ENCODE measurements at places on chromosomes 16 and 17. TPM values are rescaled to one million over a fixed set of nuclear protein-coding genes. Genes with fewer than 3 reads are reported as not detected.
A peak's percentile ranks its signal among the peaks of the same experiment; 100 is the strongest.

Gene PMP22
- not detected for total RNA-seq

Gene HBQ1
- 1.0 TPM for total RNA-seq

Gene MILR1
- total RNA-seq: 3.3 TPM

Gene CD300C
- 6.9 TPM for total RNA-seq

Gene PAGR1
- 8.9 TPM for total RNA-seq

Gene ADAM11
- total RNA-seq: 0.18 TPM

GRCh38 chr17:78176548-78177025, 8.2 kb downstream of the SYNGR2 start:
- no peak overlapping the region for H3K27ac ChIP-seq
- peaks cover 62% of the 10 kb centered on the region for H3K4me1 ChIP-seq
- no peaks in the 10 kb centered on the region for H3K27me3 ChIP-seq
- peaks cover 5% of the 10 kb centered on the region for H3K36me3 ChIP-seq
- no peak overlapping the region for H3K4me3 ChIP-seq

GRCh38 chr17:81903415-81903831, 1.4 kb downstream of the NPB start:
- H3K27me3 ChIP-seq: peaks cover 8% of the 10 kb centered on the region
- no peak for DNase-seq
- H3K4me3 ChIP-seq: no peak overlapping the region
- H3K36me3 ChIP-seq: peaks cover 30% of the 10 kb centered on the region
- H3K27ac ChIP-seq: no peak overlapping the region

DNA sequence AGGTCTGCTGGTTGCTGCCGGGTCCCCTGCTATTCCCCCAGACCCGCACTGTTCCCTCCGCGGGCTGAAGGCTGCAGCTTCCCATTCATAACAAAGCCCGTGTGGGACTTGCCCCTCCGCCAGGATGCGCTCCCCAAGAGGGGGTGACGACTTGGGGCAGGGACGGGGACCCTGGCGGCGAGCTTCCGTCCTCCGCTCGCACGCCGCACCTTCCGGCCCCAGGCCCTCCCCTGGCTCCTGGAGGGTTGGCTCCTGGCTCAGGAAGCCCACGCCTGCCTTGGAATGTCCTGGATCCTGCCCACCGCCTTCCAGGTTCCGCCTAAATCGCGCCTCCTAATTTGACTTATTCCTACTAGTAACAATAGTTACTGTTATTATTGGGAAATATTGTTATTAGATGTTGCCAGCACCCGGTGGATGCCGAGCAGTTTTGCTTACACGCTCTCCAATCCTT, 1.1 kb upstream of the TFAP4 start:
- H3K36me3 ChIP-seq: no peaks in the 10 kb centered on the region
- H3K27me3 ChIP-seq: no peaks in the 10 kb centered on the region
- DNase-seq: peak; percentile 42
- H3K4me1 ChIP-seq: peaks cover 21% of the 10 kb centered on the region
- H3K4me3 ChIP-seq: peak overlapping the region; percentile 44
- peak overlapping the region; percentile 49 for H3K27ac ChIP-seq

DNA sequence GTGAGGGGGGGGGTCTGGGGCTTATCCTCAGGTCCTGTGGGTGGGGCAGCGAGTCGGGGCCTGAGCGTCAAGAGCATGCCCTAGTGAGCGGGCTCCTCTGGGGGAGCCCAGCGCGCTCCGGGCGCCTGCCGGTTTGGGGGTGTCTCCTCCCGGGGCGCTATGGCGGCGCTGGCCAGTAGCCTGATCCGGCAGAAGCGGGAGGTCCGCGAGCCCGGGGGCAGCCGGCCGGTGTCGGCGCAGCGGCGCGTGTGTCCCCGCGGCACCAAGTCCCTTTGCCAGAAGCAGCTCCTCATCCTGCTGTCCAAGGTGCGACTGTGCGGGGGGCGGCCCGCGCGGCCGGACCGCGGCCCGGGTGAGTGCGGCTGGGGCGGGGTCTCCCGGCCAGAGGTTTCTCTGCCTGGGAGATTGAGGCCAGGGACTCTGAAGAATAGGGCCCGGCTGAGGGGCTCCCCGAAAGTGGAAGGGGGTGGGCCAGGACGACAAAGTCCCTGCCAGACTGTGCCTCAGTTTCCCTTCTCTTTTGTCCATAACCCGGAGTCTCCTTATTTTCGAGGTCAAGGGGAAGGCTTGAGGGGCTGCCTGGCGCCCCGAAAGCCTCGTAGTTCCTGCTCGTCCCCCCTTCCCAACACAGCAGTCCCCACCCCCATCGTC, at the start of gene FGF11:
FGF11 (plus strand) TSS at position 51 of the 651 bp plus-strand sequence; CDS start at position 160, 109 bp downstream.
- H3K4me1 ChIP-seq: peaks cover 57% of the 10 kb centered on the region
- H3K4me3 ChIP-seq: no peak within 1 kb of the TSS
- H3K27me3 ChIP-seq: peaks cover 39% of the 10 kb centered on the region
- H3K36me3 ChIP-seq: no peaks in the 10 kb centered on the region

DNA sequence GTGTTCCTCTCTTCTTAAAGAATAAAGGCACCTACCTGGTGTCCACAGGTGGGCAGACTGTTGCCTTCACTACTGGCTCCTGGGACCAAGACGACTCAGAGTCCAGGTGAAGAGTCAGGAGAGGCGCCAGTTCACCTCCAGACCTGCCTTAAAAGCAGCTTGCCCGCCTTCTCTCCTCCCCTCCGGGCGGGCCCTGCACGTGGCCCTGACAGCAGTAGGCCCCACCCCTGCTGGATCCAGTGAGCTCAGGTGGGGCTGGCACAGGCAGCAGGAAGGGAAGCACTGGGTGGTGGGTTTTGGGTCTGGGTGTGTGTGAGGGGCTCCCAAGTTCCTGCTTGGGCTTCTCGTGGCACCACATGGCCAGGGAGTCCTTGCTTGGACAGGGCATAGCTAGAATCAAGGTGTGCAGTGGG, at the start of gene TNS4:
TNS4 (minus strand) TSS at position 125 of the 413 bp plus-strand sequence. CDS start 5,198 bp downstream, outside the sequence.
- no peaks in the 10 kb centered on the region for H3K4me1 ChIP-seq
- H3K27ac ChIP-seq: no peak within 1 kb of the TSS
- H3K4me3 ChIP-seq: no peak within 1 kb of the TSS
- DNase-seq: no peak
- H3K27me3 ChIP-seq: no peaks in the 10 kb centered on the region
- no peaks in the 10 kb centered on the region for H3K36me3 ChIP-seq

DNA sequence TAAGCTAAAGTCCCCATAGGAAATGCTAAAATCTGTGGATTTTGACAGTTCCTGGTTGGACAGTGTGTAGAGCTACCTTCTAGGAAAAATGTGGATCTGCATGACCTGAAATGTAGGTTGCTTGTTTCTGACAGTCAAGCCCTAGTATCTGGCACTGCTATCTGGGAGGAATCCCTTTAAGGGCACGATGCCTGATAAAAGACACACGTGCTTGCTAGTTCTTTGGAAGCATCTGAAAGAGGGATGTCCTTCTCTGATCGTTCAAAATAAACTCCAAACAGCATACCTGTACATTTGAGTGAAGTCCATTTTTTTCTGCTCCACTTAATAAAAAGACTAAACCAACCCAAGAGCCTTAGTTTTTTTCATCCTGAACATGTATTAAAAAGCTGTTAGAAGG, 101.3 kb downstream of the CDK5R1 start:
- H3K4me1 ChIP-seq: no peaks in the 10 kb centered on the region
- no peak for DNase-seq
- no peak overlapping the region for H3K4me3 ChIP-seq
- no peak overlapping the region for H3K27ac ChIP-seq

GRCh38 chr17:17151541-17151940, 54.6 kb downstream of the PLD6 start:
- no peak for DNase-seq
- peaks cover 25% of the 10 kb centered on the region for H3K4me1 ChIP-seq
- H3K27me3 ChIP-seq: no peaks in the 10 kb centered on the region
- H3K4me3 ChIP-seq: no peak overlapping the region
- H3K27ac ChIP-seq: no peak overlapping the region

DNA sequence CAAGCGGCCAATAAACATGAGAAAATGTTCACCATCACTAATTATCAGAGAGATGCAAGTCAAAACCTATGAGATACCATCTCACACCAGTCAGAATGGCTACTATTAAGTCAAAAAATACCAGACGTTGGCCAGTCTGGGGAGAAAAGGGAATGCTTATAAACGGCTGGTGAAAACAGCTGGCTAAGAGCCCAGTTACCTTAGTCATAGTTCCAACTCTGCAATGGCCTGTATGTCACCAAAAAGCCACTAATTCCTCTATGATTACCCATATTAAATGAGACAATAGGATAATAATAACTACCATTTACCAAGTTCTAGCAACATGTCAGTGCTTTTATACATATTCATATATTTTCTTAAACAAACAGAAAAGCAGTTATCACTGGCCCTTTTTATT, 42.9 kb upstream of the CDRT4 start:
- no peak for DNase-seq
- no peak overlapping the region for H3K27ac ChIP-seq
- no peaks in the 10 kb centered on the region for H3K27me3 ChIP-seq
- no peaks in the 10 kb centered on the region for H3K4me1 ChIP-seq
- peaks cover 4% of the 10 kb centered on the region for H3K36me3 ChIP-seq

- H3K27me3 ChIP-seq: no peaks in the 10 kb centered on the region
- no peak overlapping the region for H3K27ac ChIP-seq
- H3K4me1 ChIP-seq: no peaks in the 10 kb centered on the region
- no peaks in the 10 kb centered on the region for H3K36me3 ChIP-seq
- DNase-seq: no peak
Observed at GRCh38 chr16:51938861-51939260, 608.1 kb downstream of the TOX3 start.

- H3K27ac ChIP-seq: no peak overlapping the region
- no peaks in the 10 kb centered on the region for H3K36me3 ChIP-seq
- no peak overlapping the region for H3K4me3 ChIP-seq
- no peaks in the 10 kb centered on the region for H3K27me3 ChIP-seq
- no peak for DNase-seq
- H3K4me1 ChIP-seq: no peaks in the 10 kb centered on the region
Observed at GRCh38 chr17:61233991-61234750, 165.5 kb upstream of the TBX2 start.

- H3K27ac ChIP-seq: no peak overlapping the region
- H3K4me3 ChIP-seq: no peak overlapping the region
- no peaks in the 10 kb centered on the region for H3K36me3 ChIP-seq
- no peaks in the 10 kb centered on the region for H3K4me1 ChIP-seq
- no peak for DNase-seq
Observed at GRCh38 chr16:47705266-47705665, 244.1 kb downstream of the PHKB start.

DNA sequence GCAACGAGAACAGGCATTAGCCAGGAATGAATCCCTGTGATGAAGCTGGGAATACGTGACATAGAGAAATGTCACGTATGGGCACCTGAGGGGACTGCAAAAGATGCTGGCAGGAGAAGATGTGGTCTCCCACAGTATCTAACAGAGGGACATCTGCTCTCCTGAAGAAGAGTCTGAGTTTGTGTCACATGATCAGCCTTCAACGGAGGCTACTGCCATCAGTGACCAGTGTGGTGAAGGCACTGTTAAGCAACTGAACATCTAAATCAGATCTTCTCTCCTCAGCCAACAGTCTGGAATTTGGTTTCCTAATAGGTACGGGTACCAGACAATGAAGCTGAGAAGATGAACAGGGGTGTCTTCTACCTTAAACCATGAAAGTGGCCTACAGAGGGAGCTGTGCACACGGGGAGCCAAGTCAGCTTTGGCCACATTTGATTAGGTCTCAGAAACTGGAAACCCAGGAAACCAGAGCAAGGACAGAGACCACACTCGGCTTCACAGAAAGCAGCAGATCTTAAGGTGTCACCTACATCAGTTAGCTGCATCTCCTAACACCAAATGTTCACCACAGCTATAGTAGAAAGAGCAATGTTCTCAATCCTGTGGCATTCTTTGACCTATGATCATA, 41.8 kb downstream of the BRD7 start:
- DNase-seq: peak; percentile 89
- H3K27ac ChIP-seq: peak overlapping the region; percentile 74
- H3K36me3 ChIP-seq: peaks cover 47% of the 10 kb centered on the region
- peaks cover 22% of the 10 kb centered on the region for H3K4me1 ChIP-seq

- no peaks in the 10 kb centered on the region for H3K36me3 ChIP-seq
- H3K27ac ChIP-seq: no peak overlapping the region
- DNase-seq: peak; percentile 53
Observed at GRCh38 chr17:7081341-7082062, 1.5 kb upstream of the CLEC10A start.

DNA sequence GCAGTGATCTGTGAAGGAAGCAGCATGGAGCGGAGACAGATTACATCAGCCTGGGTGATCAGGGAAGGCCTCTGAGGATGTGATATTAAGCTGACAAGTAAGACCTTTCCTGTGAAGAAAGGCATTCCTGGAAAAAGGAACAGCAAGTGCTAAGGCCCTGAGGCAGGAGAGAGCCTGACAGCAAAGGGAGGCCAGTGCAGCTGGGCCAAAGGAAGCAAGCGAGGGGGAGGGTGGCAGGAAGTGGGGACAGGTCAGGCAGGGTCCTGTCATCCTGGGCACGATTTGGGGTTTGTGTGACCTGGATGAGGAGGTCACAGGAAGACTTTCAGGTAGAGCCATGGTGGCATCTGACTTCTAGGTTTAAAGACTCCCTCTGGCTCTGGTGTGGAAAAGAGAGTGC, 12.3 kb downstream of the CPNE2 start:
- no peak for DNase-seq
- H3K36me3 ChIP-seq: no peaks in the 10 kb centered on the region
- no peak overlapping the region for H3K4me3 ChIP-seq
- H3K27me3 ChIP-seq: no peaks in the 10 kb centered on the region
- H3K4me1 ChIP-seq: peaks cover 18% of the 10 kb centered on the region

Data from natural killer cell (primary cell).